ENCODE measurements at places on chromosomes 1 and 21.

DNA sequence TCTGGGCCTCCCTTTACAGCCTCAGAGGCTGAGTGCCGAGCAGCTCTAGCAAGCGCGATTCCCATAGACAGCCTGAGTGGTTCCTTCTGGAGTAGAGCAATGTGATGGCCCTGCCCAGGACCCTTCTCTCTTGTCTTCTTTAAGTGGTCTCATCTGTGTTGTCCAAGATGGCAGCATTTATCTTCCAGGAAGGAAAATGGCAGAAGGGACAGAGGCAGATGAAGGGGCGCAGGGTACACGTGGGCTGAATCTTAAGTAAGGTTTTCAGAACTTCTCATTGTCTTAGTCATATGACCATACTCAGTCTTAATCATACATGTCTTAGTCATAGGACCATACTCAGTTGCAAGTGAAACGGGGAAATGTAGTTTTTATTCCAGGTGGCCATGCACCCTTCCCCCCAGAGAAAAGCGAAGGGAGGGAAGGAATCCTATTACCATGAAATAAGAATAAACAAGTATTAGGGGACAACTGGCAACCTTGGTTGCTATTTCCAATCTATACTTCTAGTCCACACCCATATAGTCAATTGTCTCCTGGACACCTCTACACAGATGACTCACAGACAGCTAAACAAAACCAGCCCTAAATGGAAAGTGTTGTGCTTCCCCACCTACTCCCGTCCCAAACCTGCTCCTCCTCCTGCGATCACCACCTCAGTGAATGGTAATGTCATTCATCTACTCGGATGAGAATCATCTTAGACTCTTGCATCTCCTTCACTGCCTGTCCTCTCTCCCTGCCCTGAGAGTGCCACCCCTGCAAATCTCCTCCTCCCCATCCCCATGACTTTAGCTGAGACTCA, 13.3 kb downstream of the OVAAL start:
- no peak for DNase-seq

DNA sequence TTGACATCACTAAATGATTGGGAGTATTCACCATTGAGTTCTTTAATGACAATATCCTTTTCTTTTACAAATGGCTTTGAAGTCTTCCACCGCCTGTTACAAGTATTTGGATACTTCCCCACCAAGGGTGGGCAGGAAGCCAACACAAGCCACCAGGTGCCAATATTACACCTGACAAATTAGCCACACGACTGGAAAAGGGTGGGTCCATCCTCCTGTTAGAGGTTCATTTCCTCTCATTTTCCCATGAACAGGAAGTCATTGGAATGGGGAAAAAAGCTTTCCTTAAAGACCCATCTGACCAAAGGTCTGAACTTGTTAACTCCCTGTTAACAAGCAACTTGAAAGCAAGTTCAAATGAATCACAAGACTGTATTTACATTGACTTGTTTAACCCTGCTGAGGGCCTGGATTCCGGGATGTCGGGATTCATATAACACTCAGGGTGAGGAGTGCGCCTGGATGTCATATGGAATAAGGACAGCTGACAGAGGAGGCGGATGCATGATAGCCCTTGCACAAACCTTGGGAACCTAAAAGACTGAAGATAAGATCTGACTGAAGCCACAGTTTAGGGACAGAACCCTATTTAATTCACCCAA, 40.5 kb upstream of the PROX1 start:
- DNase-seq: no peak

GRCh38 chr1:203216274-203217138, 13.0 kb downstream of the CHIT1 start:
- DNase-seq: peak; percentile 42

GRCh38 chr1:245986404-245987218, 520.5 kb downstream of the SMYD3 start:
- no peak for DNase-seq

DNA sequence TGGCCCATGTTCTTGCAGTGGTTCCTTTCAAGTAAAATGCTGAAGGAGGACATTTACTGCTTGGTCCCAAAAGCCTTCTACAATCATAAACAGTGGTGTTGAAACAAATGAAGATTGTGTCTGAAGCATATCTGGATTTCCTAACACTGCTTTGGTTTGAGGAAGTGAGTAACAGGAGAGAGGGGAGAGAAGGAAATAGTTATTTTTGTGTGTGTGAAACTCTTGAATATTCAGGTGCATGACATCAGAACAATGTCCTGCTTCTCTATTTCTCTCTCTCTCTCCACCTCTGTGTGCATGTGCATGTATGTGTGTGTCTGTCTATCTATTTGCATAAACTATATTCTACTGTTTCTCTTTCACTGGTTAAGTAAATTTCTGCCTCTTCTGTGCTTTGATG, 61.4 kb upstream of the TNFSF18 start:
- DNase-seq: peak; percentile 13

- DNase-seq: no peak
Measured at GRCh38 chr1:177183836-177184235, 13.1 kb downstream of the BRINP2 start.

GRCh38 chr1:116571215-116571919, 541 bp upstream of the CD58 start:
- no peak for DNase-seq

DNA sequence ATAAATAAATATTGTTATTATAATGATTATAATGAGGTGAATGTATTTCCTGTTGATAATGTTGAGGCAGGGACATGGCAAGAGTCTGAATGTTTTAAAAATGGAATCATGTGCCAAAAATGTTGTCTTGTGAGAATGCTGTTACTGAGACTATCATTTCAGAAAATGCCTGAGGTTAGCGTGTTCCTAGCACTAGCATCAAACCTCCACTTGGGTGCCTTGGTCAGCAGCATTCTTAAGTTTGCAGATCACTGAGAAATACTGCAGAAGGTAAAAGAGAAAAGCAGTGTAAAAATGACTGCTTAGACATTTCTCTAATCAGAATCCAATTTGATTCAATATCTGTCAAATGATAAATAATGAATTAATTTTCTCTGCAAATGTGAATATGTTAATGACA, 50.8 kb downstream of the OLFM3 start:
- no peak for DNase-seq

- DNase-seq: no peak
Measured at GRCh38 chr1:173603056-173603591, at the start of gene SLC9C2. SLC9C2 (minus strand) TSS chr1:173603072; CDS start chr1:173601776, 1,296 bp downstream.

- no peak for DNase-seq
Measured at GRCh38 chr1:178061620-178062019, 32.3 kb upstream of the RASAL2 start.

GRCh38 chr1:26705788-26706311, 10.0 kb downstream of the ARID1A start:
- no peak for DNase-seq
